Stimulated activated CD4-positive, alpha-beta T cell treated with anti-CD3 and anti-CD28 coated beads, Interleukin-1b, Interleukin-23, amount 100 ng/mL, for 1 hour (primary cell): ENCODE measurements at places on chromosomes 5 and 9.

DNA sequence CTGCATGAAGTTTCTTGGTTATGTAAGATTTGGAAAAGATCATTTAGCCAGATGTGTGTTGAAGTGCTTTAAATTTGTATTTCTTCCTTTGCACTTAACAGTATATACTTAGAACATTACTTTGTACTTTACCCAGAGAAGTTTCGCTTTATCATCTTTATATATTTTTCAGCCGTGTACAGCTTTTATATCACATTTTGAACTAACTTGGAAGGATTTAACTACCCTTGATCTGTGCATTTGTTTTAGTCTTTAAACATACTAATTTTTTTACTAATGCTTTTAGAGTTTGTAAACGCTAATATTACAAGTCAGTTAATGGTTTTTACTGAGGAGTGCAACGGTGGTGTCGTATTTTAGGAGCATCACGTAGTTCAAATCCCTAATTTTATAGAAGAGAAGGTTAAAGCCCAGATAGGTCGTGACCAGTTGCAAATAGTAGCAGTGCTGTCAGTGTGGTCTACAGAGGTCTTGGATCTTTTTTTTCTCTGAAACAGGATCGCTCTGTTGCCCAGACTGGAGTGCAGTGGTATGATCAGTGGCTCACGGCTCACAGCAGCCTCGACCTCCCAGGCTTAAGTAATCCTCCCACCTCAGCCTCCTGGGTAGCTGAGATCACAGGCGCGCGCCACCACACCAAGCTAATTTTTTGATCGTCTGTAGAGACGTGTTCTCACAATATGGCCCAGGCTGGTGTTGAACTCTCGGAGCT, 2.0 kb downstream of the MATR3 start:
- no peak for DNase-seq

DNA sequence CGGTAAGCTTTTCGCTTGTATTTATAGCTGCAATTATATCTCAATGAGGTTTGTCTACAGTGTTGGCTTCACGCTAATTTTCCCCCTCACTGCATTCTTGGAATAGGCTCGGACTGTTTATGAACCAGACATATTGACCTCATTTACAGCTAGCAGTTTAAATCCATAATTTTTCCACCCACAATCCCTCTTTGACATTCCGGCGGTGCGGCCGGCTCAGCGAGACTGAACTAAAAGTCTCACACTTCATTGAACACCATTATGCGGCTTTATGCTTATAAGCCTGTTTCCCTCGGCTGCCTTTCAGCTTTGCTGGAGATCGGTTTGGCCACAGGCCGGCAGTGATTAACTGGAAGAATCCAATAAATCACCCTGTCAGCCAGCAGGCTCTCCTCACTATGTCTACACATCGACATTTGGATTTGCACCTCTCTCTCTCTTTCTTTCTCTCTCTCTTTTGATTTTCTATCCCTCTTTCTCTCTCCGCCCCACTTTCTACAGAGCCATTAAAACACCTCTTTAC, 315.0 kb upstream of the TLE4 start:
- DNase-seq = no peak

GRCh38 chr5:160792281-160792680, 59.7 kb downstream of the ATP10B start:
- no peak for DNase-seq

- DNase-seq = no peak
These were observed 1474.3 kb upstream of the CDH6 start for GRCh38 chr5:29719171-29719570.
